ENCODE measurements at places on chromosomes 1 and 21. TPM values are rescaled to one million over a fixed set of nuclear protein-coding genes. Genes with fewer than 3 reads are reported as not detected.

- H3K27me3 ChIP-seq = no peaks in the 10 kb centered on the region
- H3K36me3 ChIP-seq = no peaks in the 10 kb centered on the region
- DNase-seq = no peak
- peaks cover 10% of the 10 kb centered on the region for H3K4me1 ChIP-seq
Observed at GRCh38 chr1:215133532-215133931, 51.0 kb downstream of the KCNK2 start.

GRCh38 chr1:212858461-212859265 lies 588 bp downstream of the FLVCR1 start:
- H3K36me3 ChIP-seq = peaks cover 1% of the 10 kb centered on the region
- peaks cover 3% of the 10 kb centered on the region for H3K4me1 ChIP-seq
- H3K27ac ChIP-seq = peak overlapping the region; percentile 98

GRCh38 chr1:175218786-175219434 lies 26.3 kb upstream of the KIAA0040 start:
- peaks cover 5% of the 10 kb centered on the region for H3K4me1 ChIP-seq
- no peaks in the 10 kb centered on the region for H3K36me3 ChIP-seq
- no peak overlapping the region for H3K4me3 ChIP-seq
- peaks cover 8% of the 10 kb centered on the region for H3K27me3 ChIP-seq

- H3K36me3 ChIP-seq = peaks cover 24% of the 10 kb centered on the region
- peak overlapping the region; percentile 2 for H3K4me3 ChIP-seq
- H3K27ac ChIP-seq = peak overlapping the region; percentile 60
- no peak for DNase-seq
- peaks cover 20% of the 10 kb centered on the region for H3K4me1 ChIP-seq
Observed at GRCh38 chr1:212728606-212729005, 29.0 kb upstream of the BATF3 start.

- peak overlapping the region; percentile 17 for H3K27ac ChIP-seq
- no peak overlapping the region for H3K4me3 ChIP-seq
- H3K36me3 ChIP-seq = peaks cover 43% of the 10 kb centered on the region
- DNase-seq = no peak
Observed at GRCh38 chr1:147620543-147620942, 49.8 kb downstream of the ACP6 start.

- H3K27ac ChIP-seq = peak within 1 kb of the TSS; percentile 84
- H3K27me3 ChIP-seq = peaks cover 68% of the 10 kb centered on the region
- DNase-seq = no peak
Observed at GRCh38 chr1:19643602-19644394, at the start of gene NBL1. Gene NBL1, plus strand, starts transcription at chr1:19644311. Its CDS starts 10,720 bp downstream, at chr1:19655031.

GRCh38 chr1:30418061-30418938 lies 305.1 kb downstream of the MATN1 start:
- no peak overlapping the region for H3K27ac ChIP-seq
- H3K4me1 ChIP-seq = no peaks in the 10 kb centered on the region
- no peak overlapping the region for H3K4me3 ChIP-seq
- DNase-seq = no peak
- H3K27me3 ChIP-seq = peaks cover 4% of the 10 kb centered on the region
- H3K36me3 ChIP-seq = no peaks in the 10 kb centered on the region

GRCh38 chr1:240878631-240879030 lies 266.7 kb upstream of the GREM2 start:
- no peak overlapping the region for H3K27ac ChIP-seq
- no peaks in the 10 kb centered on the region for H3K36me3 ChIP-seq
- H3K4me3 ChIP-seq = no peak overlapping the region
- H3K27me3 ChIP-seq = no peaks in the 10 kb centered on the region

DNA sequence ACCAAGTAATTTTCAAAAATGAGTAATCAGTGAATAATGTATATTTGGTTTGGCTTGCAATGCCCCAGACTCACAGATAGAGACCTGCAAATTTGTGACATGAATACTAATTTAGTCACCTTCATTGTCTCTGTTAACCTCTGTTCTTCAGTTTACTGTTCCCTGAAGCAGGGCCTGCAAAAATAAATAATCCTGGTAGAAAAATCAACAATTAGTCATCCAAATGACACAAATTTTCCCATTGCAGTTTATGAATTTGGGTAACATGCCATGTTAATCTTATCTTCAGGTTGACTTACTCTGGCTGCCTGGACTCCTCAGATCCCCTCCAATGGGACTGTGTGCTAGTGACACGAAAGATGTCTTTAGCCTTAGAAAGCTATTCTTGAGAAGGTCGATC lies 289.5 kb downstream of the PAPPA2 start:
- H3K27me3 ChIP-seq = no peaks in the 10 kb centered on the region
- H3K36me3 ChIP-seq = no peaks in the 10 kb centered on the region
- H3K27ac ChIP-seq = no peak overlapping the region
- no peak overlapping the region for H3K4me3 ChIP-seq

DNA sequence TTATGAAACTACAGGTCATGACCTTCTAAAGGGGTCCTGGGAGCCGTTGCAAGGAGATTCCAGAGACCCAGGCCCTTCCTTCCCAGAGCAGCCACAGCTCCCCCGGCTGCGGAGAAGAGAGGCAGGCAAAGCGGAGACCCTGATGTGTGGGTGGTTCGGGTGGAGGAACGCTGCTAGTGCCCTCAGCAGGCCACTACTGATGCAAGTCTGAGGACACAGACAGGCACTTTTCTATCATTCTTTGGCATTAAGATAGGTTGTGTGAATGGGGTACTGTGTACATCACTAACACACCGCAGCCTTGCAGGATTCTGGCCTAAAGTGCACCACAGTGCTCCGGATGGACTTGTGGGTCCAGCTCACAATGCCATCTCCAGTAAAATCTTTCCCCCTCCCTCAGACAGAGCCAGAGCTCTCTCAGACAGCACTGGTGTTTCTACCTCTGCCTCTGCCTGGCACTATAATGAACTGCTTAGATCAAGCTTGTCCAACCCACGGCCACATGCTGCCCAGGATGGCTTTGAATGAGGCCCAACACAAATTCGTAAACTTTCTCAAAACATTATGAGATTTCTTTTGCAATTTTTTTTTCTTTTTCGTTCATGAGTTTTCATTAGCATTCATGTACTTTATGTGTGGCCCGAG lies 121.4 kb downstream of the TGFBR3 start:
- no peak for DNase-seq
- H3K4me3 ChIP-seq = no peak overlapping the region
- H3K4me1 ChIP-seq = peaks cover 45% of the 10 kb centered on the region

DNA sequence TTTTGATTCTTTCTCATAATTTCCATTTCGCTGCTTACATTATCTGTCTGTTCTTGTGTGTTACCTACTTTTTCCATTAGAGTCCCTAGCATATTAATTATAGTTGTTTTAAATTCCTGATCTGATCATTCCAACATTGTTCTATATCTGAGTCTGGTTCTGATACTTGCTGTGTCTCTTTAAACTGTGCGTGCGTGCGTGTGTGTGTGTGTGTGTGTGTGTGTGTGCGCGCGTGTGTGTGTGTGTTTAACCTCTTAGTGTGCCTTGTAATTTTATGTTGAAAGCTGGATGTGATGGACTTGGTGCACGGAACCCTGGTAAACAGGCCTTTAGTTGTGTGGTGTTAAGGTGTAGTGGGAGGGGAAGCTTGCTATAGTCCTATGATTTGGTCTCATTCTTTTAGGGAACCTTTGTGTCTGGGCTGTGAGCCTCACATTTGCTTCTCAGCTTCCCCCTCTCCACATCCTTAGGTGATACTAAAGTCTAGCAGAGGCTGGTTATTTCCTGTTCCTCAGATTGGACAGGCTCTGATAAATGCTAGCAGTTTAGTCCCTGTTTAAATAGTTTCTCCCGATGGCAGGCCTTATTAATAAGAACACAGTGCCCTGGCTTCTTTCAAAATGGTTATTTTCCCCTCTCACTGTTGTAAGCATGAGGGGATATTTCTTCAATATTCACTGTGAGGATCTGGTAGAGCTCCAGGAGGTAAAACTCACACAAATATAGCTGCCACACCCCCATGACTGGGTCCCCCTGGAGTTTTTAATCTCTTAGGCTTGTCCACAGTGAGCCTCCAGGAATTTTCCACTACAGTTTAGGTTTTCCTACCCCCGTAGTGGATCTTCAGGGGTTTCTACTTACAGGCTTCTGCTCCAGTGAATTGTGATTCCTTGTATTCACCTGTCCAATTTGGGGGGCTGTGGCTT lies 118.3 kb downstream of the GALNT2 start:
- H3K27me3 ChIP-seq = no peaks in the 10 kb centered on the region
- H3K36me3 ChIP-seq = peaks cover 19% of the 10 kb centered on the region
- DNase-seq = no peak

DNA sequence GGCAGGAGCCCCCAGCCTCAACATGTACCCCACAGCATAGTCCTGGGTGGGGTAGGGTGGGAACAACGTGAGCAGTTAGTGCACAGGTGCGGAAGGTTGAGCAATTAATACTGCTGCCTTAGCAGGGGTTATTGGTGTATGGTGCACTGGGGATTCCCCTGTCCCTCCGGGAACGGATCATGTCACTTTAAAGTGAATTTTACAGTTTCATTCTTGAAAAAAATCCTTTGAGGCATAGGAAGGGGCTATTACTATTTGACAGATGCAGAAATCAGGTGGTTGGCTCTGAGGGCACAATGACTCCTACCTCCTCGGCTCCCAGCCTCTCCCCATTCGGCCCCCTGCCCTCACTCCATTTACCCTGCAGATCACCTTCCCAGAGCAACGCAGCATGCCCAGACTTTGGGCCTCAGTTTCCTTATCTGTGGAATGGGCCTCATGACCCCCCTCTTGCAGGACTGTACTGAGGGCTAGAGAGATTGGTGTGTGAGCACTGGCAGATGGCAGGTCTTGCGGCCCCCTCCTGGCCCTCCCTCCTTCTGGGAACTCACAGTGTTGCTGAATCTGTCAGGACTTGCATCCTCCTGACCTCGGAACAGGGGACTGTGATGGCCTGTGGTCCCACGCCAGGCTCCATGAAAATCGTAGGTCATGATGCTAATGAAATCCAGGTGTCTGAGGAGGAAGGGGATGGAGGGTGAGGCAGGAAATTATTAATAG lies 5.1 kb upstream of the MYBPH start:
- H3K27ac ChIP-seq = no peak overlapping the region
- no peaks in the 10 kb centered on the region for H3K36me3 ChIP-seq
- peaks cover 97% of the 10 kb centered on the region for H3K27me3 ChIP-seq
- no peak for DNase-seq
- H3K4me1 ChIP-seq = no peaks in the 10 kb centered on the region

- no peaks in the 10 kb centered on the region for H3K36me3 ChIP-seq
- DNase-seq = no peak
- H3K27me3 ChIP-seq = peaks cover 3% of the 10 kb centered on the region
- peak overlapping the region; percentile 99 for H3K27ac ChIP-seq
- H3K4me1 ChIP-seq = peaks cover 15% of the 10 kb centered on the region
Observed at GRCh38 chr1:205211839-205212536, 486 bp upstream of the DSTYK start.

GRCh38 chr1:22801761-22802160 lies 91.1 kb downstream of the EPHB2 start:
- no peak for DNase-seq
- peaks cover 1% of the 10 kb centered on the region for H3K36me3 ChIP-seq
- H3K27me3 ChIP-seq = no peaks in the 10 kb centered on the region
- no peak overlapping the region for H3K27ac ChIP-seq

- peaks cover 2% of the 10 kb centered on the region for H3K4me1 ChIP-seq
- H3K36me3 ChIP-seq = no peaks in the 10 kb centered on the region
- H3K27me3 ChIP-seq = peaks cover 14% of the 10 kb centered on the region
- DNase-seq = no peak
Observed at GRCh38 chr1:17498214-17498613, 41.3 kb upstream of the ARHGEF10L start.

DNA sequence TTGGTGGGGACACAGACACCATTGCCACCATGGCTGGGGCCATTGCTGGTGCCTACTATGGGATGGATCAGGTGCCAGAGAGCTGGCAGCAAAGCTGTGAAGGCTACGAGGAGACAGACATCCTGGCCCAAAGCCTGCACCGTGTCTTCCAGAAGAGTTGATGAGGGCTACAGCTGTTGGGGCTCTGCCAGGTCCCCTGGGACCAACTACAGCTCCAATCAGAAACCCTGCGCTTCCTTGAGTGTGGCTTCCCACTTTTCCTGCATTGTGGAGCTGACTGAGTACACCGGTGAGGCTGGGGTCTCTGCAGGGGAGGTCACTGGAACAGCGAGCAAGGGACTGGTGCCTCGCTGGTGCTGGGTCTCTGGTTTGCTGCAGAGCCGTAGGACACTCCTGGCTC lies 4.5 kb downstream of the ADPRS start:
- peaks cover 1% of the 10 kb centered on the region for H3K36me3 ChIP-seq
- no peak overlapping the region for H3K27ac ChIP-seq
- H3K4me3 ChIP-seq = no peak overlapping the region

DNA sequence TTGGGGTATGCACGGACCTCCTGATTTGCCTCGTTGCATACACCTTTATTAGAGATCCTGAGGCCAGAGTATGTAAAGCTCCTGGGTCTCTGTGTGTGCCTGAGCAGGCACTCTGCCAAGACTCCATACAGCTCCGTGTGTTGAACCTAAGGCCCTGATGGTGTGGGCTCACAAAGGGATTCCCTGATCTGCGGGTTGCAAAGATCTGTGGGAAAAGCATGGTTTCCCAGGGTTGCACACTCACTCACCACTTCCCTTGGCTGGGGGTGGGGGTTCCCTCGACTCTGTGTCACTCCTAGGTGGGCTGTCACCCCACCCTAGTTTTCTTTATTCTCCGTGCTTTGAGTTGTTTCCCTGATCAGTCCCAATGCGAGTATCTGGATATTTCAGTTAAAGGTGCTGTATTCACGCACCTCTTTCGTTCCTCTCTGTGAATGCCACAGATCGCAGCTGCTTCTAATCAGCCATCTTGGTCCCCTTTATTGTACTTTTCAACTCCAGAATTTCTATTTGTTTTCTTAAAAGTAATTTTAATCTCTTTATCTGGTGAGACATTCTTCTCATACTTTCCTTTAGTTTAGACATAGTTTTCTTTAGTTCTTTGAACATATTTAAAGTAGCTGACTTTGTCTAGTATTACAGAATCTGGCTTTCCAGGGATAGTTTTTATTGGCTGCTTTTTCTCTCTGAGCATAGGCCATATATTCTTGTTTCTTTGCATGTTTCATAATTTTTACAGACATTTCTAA lies 39.0 kb upstream of the F3 start:
- H3K36me3 ChIP-seq = peaks cover 12% of the 10 kb centered on the region
- no peaks in the 10 kb centered on the region for H3K27me3 ChIP-seq
- no peak overlapping the region for H3K4me3 ChIP-seq
- DNase-seq = no peak
- H3K4me1 ChIP-seq = peaks cover 14% of the 10 kb centered on the region

DNA sequence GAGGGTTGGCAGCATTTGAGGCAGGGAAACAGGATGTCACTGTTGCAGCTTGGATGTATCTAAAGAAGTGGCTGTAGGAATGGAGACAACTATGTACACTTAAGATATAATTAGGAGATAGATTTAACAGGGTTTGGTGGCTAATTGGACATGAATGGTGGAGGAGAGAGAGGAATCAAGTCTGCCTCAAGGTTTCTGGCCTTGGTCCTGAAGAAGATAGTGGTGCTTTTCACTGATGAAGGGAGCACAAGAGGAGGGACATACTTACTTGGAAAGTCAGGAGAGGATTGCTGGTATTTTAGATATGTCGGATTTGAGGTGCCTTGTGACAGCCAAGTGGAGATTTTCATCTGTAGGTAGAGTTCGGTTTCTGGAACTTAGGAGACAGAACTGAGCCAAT lies 123.9 kb downstream of the ST6GALNAC3 start:
- no peak overlapping the region for H3K4me3 ChIP-seq
- no peak overlapping the region for H3K27ac ChIP-seq
- no peaks in the 10 kb centered on the region for H3K4me1 ChIP-seq
- H3K27me3 ChIP-seq = no peaks in the 10 kb centered on the region

The NUP210L gene
- total RNA-seq = 0.05 TPM

The PAQR6 gene
- 21.5 TPM for total RNA-seq

The AK5 gene
- 4.0 TPM for total RNA-seq

The HES3 gene
- not detected for total RNA-seq

The UTS2 gene
- not detected for total RNA-seq

The HTR6 gene
- total RNA-seq = not detected

The OPTC gene
- total RNA-seq = not detected

The NBPF6 gene
- not detected for total RNA-seq

The PPOX gene
- 56.5 TPM for total RNA-seq

All from progenitor cell of endocrine pancreas (in vitro differentiated cells).